ENCODE measurements at places on chromosomes 7 and 10.

DNA sequence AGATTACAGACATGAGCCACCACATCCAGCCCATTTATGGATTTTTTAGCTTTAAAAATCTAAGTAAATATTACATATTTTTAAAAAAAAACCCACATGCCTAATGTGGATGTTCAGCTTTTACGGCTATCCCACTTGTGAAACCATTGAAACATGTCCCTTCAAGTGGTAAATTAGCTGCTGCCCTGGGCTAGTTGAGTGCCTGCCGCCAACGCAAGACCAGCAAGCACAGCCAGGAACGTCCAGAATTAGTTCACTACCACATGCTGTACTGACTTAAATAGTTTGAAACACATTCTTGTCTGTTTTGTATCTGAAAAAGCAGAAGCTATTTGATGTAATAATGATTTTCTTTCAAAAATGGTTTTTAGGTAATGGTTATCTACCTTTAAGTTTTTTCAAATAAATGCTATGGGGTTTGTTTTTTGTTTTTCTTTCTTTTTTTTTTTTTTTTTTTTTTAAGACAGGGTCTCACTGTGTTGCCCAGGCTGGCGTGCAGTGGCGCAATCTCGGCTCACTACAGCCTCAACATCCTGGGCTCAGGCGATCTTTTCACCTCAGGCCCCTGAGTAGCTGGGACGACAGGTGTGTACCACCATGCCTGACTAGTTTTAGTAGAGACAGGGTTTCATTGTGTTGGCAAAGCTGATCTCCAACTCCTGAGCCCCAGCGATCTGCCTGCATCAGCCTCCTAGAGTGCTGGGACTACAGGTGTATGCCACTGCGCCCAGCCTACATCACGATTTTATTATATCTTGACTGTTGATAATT lies 57.0 kb downstream of the KLRG2 start:
- peak; percentile 71 for DNase-seq

DNA sequence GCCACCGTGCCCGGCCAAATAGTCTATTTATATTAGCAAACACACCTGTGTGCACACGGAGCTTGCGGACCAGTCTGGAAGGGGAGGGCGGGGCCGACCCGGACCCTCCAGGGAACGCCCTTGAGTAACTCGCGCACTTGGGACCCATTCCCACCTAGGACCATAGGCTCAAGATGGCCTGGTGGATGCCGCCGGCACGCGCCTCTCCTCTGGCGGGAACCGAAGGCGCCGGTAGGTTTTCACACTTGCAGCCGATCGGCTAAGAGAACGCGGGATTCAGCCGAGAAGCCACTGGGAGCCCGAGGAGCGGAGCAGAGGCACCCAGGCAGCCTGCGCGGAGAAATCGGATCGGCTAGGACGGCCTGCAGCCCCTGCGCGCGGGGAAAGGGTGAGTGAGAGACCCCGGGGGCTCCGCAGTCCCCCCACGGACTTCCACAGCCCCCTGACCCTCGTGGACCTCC lies 18.9 kb downstream of the IFT22 start:
- no peak for DNase-seq

DNA sequence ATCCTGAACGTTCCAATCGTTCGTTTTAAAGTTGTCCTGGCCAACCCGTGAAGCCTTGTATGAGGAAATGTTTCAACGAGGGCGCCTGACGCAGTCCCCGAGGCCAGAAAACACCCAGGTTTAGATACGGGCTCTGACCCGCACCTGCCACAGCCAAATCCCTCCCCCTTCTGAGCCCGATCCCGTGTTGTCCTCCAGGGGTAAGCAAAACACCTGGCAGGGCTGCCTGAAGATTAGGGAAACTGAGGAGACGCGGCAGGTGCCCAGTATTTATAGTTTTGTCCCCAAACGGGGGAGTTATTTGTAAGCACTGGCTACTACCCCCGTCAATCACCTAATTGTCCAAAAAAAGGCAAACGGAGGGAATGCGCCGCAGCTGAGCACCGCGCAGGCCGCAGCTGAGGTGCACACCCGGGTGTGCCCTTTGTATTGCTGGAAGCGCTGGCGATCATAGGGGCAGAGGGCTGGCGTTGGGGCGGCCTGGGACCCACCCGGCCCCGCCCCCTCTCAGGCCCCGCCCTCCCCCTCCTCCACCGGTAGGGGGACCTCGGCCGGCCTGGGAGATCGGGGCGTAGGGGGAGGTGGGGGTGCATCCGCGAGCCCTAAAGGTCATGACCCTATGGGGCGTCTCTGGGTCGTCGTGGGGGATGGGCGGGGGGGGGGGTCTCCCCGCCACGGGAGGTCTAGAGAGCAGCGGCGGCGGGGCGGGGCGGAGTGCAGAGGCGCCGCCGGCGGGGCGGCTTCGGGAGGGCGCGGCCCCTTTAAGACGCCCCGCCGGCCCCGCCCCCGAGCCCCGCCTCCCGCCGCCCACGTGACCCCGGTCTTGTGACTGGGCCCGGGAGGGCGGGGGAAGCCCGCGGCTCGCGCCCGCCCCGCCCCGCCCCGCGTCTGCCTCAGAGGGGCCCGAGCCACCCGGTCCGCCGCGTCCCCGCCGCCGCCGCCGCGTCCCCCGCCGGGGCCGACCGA lies at the start of gene BRI3:
Gene BRI3 (plus strand): TSS at position 896 of the 966 bp plus-strand sequence. CDS start 110 bp downstream, outside the sequence.
- DNase-seq, result peak; percentile 44

DNA sequence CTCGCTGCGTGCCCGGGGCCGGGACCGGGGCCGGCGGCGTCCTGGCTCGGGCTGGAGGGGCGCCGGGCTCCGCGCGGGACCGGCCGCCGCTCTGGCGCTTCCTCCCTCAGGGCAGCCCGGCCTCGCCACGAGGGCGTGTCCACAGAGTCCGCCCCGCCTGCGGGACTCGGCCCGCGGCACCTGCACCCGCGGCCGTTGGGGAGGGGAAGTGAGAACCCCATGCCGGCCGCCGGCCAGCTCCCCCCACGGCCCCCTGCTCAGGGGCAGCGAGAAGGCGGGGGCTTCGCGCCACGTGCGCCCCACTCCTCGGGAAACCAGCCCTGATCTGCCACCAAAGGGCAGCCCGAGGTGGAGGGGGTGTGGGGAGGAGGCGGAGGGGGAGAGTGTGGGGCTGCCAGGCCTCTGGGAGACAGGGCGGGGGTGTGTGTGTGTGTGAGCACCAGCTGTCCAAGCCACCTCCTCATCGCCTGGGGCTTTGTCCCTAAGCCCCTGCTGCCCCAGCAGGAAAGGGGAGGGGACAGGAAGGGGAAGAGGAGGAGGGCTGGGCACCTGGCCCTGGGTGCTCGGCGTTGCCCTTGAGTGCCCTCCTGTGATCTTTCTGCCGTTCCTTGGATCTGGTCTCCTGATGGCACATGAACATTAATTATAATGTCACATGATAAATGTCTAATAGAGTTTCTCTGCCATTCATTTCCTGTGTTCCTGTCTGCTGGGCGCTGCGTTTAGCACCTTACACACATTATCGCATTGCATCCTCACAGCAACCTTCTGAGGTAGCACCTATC lies at the start of gene PIK3AP1:
Gene PIK3AP1 (minus strand): TSS at position 93 of the 785 bp plus-strand sequence. CDS start 120 bp downstream, outside the sequence.
- DNase-seq, result no peak

GRCh38 chr7:57179776-57180415 lies 47.7 kb upstream of the ZNF479 start:
- no peak for DNase-seq

DNA sequence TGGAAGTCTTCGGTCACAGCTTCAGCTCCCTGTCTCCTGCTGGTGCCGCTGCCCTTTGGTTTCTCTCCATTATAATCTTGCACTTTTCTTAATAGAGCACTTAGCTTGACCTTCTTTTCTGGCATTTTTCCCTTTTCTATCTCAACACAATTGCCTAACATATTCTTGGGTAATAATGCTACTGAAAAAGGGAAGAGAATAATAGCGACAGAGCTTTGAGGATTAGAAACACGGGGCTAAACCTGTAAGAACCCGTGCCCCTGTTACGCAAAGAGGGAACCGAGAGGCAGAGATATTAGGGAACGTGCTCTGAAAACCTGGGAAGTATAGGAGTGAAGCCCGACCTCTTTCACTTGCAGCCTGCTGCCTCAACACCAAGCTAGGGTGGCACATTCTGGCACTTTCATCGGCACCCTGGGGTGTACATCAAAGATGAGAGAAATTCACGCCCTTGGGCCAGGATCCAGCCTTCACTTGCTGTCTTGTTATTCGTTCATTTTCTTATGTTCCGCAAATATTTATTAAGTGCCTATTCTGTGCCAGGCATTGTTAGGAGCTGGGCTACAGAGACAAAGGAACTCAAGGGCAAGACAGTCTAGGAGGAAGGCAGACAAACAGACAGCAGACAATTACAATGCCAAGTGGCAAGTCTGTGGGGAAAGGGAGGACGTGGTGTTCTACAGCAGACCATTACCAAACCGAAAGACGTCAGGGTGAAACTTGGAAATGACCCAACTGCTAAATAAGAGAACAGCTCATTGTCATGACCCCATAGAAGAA lies 33.0 kb upstream of the GALNTL5 start:
- DNase-seq, result peak; percentile 29

DNA sequence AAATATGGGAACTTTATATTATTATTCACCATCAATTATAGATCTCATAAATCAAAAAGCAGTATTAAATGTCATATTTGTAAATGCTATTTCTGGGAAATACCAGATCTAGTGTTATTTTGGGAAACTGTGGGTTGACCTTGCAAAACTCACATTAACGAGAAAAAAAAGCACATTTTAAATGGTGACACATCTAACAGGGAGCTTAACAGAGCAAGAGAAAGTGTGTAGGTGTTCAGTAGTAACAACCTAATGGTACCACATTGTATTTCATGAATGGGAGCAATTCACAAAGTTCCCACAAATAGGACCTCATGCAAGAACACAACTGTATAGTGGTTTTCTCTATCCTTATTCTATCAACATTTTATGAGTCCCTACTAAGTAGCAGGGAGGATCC lies 26.2 kb upstream of the HDAC9 start:
- DNase-seq, result no peak

- DNase-seq, result no peak
These were observed 57.5 kb downstream of the TRRAP start for GRCh38 chr7:98935811-98936210.

- DNase-seq, result no peak
These were observed 86.3 kb upstream of the NPS start for GRCh38 chr10:127462643-127463295.

DNA sequence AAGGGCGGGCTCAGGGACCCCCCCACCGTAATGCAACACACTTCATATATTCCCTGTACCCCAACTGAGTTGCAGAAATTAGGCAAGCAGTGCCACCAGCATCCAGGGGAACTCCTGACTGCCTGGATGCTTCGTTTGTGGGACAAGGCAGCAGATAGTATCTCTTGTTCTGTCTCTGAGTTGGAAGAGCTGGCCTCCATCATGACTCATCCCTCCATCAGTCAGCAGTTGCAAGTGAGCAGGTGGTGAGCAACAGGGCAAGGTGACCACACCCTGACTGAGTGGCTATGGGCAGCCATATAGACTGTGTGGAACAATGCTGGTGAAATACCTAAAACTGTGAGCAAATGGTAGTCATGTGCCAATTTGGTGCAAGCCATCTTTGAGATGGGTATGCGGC lies 22.8 kb upstream of the ADAMTS14 start:
- DNase-seq, result peak; percentile 96

GRCh38 chr10:84241185-84241790 lies at the start of gene LRIT1:
Gene LRIT1, minus strand, starts transcription at chr10:84241546. Its CDS starts 107 bp downstream, at chr10:84241439.
- no peak for DNase-seq

GRCh38 chr10:7610651-7611389 lies 55.9 kb downstream of the ITIH5 start:
- DNase-seq, result no peak

DNA sequence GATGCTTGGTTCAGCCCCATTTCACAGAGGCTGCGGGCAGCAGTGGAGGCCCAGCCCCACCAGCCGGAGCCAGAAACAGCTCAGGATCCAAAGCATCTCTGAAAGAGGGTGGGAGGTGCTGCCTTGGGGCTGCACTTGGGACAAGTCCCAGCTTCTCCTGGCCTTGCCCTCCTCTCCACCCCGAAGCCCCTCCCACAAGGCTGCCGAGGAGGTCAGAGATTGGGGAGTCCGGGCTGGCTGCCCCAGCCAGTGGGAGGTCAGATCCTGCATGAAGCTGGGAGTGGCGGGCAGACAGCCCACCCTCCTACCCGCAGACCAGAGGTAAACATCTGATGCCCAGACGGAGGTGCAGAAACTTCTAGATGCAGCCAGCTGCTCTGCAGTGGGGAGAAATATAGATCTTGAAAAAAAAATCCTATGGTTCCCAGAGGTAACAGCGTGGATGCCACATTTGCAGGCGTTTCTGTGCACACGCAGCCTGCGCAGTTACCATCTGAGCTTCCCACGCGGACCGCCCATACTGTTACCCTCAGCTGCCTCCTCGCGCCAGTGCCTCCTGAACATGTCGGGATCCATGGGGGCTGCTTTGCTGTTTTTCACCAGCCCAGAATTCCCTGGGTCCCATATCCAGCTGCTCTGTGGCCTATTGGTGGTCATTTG lies 36.9 kb upstream of the GNA12 start:
- no peak for DNase-seq

GRCh38 chr10:86301971-86302370 lies 64.6 kb downstream of the GRID1 start:
- DNase-seq, result no peak

DNA sequence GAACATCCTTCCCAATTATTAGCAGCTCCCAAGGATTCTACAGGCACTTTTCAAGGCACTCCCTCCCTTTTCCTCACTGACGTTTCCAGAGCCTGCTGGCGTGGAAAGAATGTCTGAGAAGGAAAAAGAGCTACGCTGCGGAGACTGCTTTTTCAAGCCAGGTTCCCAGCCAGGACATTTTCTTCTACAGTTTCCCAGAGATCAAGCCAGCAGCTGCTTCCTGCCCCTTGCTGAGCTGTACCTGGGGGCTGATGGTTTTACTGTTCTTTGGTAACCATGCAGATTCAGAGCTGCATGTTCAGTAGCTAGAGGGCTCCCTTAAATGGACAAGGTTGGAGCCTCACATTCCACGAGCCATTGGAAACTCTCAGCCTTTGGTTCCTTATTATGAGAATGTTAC lies 133.4 kb downstream of the EVX1 start:
- no peak for DNase-seq

GRCh38 chr10:8581521-8582225 lies 527.2 kb downstream of the GATA3 start:
- DNase-seq, result no peak

DNA sequence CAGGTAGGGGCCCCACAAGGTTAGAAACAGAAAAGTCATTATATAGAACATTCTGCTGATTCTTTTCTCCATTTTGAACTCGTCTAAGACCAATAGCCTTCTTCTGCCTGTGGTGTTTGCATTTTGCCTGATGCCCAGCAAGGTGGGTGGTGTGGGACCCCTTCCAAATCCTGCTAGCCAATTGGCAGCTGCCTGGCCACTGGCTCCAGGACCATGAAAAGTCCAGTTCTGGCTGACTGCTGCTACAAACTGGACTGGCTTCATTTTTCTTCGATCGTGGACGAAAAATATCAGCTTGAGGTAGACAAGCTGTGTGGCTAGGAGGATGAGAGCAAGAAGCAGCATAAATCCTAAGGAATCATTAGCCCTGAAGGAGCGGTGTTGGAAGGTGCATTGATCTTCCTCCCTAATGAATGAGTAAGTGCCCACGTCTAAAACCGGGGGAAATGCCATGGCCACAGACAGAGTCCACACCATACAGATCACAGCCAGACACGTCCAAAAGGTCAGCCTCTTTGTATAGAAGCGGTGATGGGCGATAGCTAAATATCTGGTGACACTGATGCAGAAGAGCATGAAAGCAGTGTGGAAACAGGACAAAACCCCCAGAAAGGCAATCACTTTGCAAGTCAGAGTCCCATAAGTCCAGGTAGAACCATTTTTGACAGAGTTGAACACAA lies 2.7 kb downstream of the GPR85 start:
- DNase-seq, result no peak

- no peak for DNase-seq
These were observed 78.8 kb downstream of the SGMS1 start for GRCh38 chr10:50544857-50545429.

Measured in bronchial epithelial cell (primary cell).